Bronchial smooth muscle cell (primary cell): ENCODE measurements at places on chromosomes 16 and 17. TPM values are rescaled to one million over a fixed set of nuclear protein-coding genes. Genes with fewer than 3 reads are reported as not detected.

Gene NPIPA3
- 0.47 and 1.6 TPM in 2 replicates for total RNA-seq

Gene ELMO3
- total RNA-seq, result 0.26 and 0.32 TPM in 2 replicates

Gene CFAP97D1
- not detected in 2 replicates for total RNA-seq

Gene SLC22A31
- 0.16 TPM in 1 of 2 replicates, not detected in the other for total RNA-seq

Gene LRRC75A
- 1.4 and 2.7 TPM in 2 replicates for total RNA-seq

Gene MPG
- total RNA-seq, result 125 and 225 TPM in 2 replicates

Gene INPP5K
- 23.8 and 27.7 TPM in 2 replicates for total RNA-seq

Gene SLC13A5
- total RNA-seq, result not detected in 2 replicates

Gene CSH1
- total RNA-seq, result not detected in 2 replicates

Gene VTN
- 0.09 TPM in 1 of 2 replicates, not detected in the other for total RNA-seq

Gene MT3
- total RNA-seq, result not detected in 2 replicates

Gene CLEC3A
- total RNA-seq, result not detected in 2 replicates

Gene PLLP
- total RNA-seq, result 0.16 TPM in 1 of 2 replicates, not detected in the other

Gene CCR7
- not detected in 2 replicates for total RNA-seq

Gene POLR3K
- total RNA-seq, result 2.7 TPM in 2 replicates

Gene NATD1
- total RNA-seq, result 2.4 and 2.5 TPM in 2 replicates

Gene KRTAP4-7
- total RNA-seq, result not detected in 2 replicates

Gene GSG1L
- not detected in 2 replicates for total RNA-seq

Gene KRT28
- total RNA-seq, result not detected in 2 replicates

Gene TM4SF5
- total RNA-seq, result not detected in 2 replicates

Gene SPATA22
- total RNA-seq, result not detected in 2 replicates

Gene VMO1
- total RNA-seq, result 1.1 and 1.2 TPM in 2 replicates

Gene CACNG1
- not detected in 2 replicates for total RNA-seq

Gene KRTAP1-1
- not detected in 2 replicates for total RNA-seq

Gene GAST
- not detected in 2 replicates for total RNA-seq

Gene KRT17
- total RNA-seq, result 4.9 and 35.8 TPM in 2 replicates
